D341Med (cell line): ENCODE measurements at places on chromosomes 12 and 14.
A peak's percentile ranks its signal among the peaks of the same experiment; 100 is the strongest.

- no peak for DNase-seq
These were observed 797 bp downstream of the SLC11A2 start for GRCh38 chr12:51025338-51025835.

GRCh38 chr12:6532927-6533652 lies 1.2 kb upstream of the GAPDH start:
- DNase-seq = peak; percentile 82

GRCh38 chr12:110314308-110314707 lies 33.3 kb downstream of the ATP2A2 start:
- DNase-seq = no peak

GRCh38 chr14:80784820-80785219 lies 156.7 kb downstream of the CEP128 start:
- DNase-seq = no peak

- peak; percentile 92 for DNase-seq
These were observed 117.6 kb downstream of the SCARB1 start for GRCh38 chr12:124745891-124746570.

- no peak for DNase-seq
These were observed 528.2 kb downstream of the MED13L start for GRCh38 chr12:115749071-115749841.

GRCh38 chr14:89391123-89391522 lies 25.9 kb downstream of the FOXN3 start:
- DNase-seq = no peak

GRCh38 chr14:69948351-69948750 lies 69.1 kb downstream of the SMOC1 start:
- no peak for DNase-seq

- DNase-seq = peak; percentile 62
These were observed 363 bp upstream of the LMO3 start for GRCh38 chr12:16606201-16606849.

DNA sequence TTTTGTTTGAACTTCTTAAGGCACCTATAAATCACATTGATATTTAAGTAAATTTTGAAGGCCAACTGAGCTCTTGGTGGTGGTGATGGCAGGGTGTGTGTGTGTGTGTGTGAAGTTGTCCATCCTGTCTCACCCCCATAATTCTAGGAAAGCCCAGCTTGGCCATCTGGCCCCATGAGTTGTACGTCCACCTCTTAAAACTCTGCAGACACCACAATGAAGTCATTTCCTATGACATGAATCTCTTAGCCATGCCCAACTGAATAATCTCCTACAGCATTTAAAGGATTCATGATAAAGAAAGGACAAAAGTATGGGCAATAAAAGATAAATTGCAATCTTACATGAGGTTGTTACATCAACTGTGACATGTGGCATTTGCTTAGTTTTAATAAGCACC lies 123.4 kb downstream of the TTC7B start:
- DNase-seq = no peak

DNA sequence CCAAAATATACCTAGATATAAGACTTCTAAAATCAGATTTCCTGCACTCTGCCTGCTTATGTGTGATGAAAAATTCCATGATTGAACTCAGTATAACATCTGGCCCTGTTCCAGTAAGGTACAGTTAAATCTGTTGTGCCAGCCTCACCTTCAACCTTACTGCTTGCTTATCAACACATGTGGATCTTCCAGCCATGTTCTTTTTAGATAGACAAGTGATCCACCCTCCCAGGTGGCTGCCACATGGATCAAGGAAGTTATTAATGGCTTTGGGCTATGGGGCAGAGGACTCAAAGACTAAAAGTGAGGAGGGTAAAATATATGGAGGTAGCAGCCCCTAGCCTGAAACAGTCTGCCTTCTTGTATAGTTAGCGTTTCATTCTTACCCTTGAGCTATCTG lies 25.3 kb upstream of the MAGOHB start:
- DNase-seq = no peak

- no peak for DNase-seq
These were observed 12.7 kb upstream of the GPATCH2L start for GRCh38 chr14:76138758-76139723.

- no peak for DNase-seq
These were observed at the start of gene PROX2 for GRCh38 chr14:74875941-74876913. PROX2 (minus strand) TSS chr14:74876145; CDS start chr14:74863834, 12,311 bp downstream.

GRCh38 chr12:3587402-3588013 lies 96.5 kb downstream of the PRMT8 start:
- DNase-seq = no peak
